Substantia nigra (tissue), 51 donors: ENCODE measurements at places on chromosomes 11 and 22.

DNA sequence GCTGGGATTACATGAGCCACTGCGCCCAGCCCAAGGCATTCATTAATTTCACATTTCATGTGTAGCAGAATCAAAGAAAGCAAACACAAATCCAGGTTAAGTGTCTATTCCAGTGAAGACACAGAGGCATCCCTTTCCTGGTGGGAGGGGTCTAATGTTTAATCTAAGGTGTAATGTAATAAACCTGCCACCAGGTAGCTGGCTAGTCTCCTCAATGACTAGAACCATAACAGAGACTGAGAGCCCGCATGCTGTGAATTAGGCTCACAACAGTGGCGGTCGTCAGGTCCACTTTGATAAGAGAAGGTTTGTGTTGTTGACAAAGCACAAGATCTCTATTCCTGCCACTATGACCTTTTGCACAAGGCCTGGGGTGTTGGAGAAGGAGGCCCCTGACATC, 64.2 kb upstream of the ADA2 start:
- no peak for DNase-seq

DNA sequence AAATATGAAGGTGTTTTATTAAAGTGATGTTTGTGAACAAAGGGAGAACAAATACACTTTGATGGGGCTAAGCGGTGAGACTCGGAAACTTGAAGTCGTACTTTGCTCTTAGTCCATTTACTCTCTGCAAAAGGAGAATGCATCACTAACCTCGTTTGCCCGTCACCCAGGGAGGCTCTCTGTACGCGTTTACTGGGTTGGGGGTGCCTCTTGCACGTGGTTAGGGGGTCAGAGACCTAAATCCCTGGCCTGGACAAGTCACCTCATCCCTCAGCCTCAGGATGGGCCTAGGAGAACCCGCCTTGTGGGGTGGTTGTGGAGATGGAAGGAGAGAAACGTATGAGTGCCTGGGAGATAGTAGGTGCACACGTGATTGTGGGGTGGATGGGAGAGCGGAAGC, 803 bp upstream of the IFT27 start:
- DNase-seq, result no peak

DNA sequence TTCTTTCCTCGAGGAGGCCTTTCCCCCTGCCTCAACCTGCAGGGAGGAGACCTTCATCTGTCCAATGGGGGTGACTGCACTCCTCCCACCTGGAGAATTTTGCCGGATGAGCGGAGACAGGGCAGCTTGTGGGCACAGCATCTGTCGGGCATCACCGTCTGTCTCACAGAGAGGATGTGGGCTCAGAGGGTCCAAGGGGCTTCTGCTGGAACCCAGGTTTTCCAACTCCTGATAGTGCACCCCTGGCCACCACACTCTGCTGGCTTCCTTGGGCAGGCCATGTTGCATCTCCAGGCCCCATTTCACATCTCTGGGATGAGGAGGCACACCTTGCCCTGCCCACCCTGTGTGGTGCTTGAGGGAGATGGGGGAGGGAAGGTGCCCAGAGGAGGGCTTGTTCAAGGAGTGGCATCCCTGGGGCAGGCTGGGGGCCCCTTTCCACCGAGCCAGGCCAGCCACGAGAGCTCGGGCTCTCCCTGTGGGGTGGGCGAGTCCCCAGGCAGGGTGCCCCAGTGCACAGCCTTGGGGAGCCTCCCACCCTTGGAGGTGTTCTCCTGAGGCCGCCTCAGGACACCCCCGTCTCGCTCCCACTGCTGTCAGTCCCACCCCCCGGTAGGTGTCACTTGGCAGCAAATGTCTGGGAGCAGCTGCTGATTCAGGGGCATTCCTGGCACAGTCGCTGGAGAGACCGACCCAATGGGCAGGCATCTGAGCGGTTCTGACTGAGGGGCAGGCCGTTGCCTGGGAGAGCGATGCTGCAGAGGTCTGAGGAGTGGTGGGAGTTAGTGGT, 84.2 kb downstream of the MORC2 start:
- no peak for DNase-seq

DNA sequence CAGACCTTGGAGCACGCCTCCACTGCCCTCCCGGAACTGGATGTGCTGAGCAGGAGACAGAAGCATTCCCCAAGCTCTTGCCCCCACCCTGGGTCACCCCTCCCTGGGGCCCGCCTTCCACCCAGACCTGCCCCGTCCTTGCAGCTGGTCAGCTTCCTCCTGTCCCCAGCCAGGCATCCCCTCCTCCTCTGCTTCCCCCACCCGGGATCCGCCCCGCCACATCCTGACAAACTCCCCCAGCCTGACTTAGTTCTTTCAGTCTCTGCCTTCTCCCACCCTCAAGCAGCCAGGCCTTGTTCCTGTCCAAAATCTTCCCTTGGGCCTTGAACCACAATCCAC, 1.1 kb upstream of the PLXNB2 start:
- DNase-seq, result peak; percentile 51

DNA sequence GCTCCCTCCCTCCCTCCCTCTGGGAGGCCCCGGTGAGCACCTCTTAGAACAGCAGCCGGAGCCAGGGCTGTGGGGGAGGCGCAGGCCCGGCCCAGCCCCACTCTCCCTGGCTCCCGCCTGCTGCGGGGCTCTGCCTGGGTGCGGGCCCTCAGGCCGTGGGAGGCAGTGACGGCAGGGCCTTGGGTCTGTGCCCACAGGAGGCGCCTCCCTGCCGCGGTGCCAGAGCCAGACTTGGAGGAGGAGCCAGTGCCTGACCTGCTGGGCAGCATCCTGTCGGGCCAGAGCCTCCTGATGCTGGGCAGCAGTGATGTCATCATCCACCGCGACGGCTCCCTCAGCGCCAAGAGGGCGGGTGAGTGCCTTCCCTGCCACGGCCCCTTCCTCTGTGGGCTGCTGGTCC, 9.5 kb downstream of the IRF7 start:
- no peak for DNase-seq

- no peak for DNase-seq
These were observed 477.9 kb downstream of the MN1 start for GRCh38 chr22:27323661-27324060.

DNA sequence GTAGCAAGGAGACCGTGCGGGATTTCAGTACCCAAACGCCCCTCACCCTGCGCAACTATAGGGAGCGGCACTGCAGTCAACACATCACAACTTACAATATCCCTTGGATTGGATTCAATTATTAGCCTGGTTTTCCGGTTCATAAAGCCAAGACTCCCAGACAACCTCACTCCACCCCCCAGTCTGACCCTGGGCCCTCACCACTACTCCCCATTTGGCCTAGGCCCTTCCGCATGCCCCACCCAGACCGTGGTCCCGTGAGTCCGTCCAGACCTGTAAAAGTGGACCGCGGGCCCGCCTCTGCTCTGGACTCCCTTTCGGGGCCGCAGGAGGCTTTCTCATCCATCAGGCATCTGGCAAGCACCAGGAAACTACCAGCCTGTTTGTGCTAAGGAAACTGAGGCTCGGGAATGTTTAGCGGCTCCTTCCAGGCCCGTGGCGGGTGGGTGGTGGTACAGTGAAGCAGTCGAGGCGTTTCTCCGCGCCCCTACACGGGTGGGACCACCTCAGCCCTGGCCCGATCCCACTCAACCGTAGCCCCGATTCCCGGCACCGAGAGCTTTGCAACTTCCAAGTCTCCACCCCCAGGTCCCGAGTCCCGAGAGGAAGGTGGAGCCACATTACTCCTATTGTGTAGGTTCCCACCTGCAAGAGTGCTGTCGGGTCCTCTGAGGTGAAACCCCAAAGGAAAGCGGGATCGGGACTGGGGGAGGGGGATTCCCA, 679 bp upstream of the DPP3 start:
- no peak for DNase-seq

GRCh38 chr22:24216541-24217209, 28.2 kb downstream of the GGT5 start:
- no peak for DNase-seq
